ENCODE measurements at places on chromosomes 13 and 19.

DNA sequence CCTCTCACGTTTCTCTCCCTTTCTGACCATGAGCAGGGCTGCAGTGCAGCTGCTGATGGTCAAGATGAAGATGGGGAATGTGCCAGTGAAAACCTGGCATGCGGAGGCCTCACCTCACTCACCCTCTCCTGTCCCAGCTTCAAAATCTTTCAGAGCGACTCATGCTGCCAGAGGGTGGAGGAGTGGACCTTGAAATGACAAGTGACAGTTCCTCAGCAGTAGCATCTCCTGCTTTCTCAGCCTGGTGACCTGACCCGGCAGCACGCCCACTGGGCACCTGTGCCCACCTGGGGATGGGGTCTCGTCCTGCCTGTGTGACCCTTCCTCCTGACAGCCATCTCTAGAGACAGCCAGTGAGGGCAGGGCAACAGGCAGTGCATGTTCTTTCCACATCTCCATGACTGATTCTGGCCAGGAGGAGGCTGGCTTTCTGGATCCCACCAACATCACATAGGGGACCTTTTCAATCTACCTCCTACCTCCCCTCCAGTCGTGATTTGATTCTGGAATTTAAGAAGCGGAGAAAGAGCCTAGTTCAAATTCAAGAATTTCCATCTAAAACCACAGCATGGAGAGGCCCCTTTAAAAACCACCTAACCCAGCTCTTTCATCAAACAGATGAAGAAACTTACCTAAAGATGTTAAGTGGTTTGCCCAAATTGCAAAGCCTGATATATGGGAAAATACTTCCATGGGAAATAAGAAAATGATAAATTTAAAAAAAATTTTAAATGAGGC is 45.8 kb downstream of the RFX2 start:
- DNase-seq, result no peak

- no peak for DNase-seq
Measured at GRCh38 chr13:60540276-60540675, 143.3 kb downstream of the TDRD3 start.

- DNase-seq, result no peak
Measured at GRCh38 chr13:27962128-27962841, 6.8 kb downstream of the CDX2 start.

- no peak for DNase-seq
Measured at GRCh38 chr13:62629618-62630017, 1214.0 kb upstream of the PCDH20 start.

DNA sequence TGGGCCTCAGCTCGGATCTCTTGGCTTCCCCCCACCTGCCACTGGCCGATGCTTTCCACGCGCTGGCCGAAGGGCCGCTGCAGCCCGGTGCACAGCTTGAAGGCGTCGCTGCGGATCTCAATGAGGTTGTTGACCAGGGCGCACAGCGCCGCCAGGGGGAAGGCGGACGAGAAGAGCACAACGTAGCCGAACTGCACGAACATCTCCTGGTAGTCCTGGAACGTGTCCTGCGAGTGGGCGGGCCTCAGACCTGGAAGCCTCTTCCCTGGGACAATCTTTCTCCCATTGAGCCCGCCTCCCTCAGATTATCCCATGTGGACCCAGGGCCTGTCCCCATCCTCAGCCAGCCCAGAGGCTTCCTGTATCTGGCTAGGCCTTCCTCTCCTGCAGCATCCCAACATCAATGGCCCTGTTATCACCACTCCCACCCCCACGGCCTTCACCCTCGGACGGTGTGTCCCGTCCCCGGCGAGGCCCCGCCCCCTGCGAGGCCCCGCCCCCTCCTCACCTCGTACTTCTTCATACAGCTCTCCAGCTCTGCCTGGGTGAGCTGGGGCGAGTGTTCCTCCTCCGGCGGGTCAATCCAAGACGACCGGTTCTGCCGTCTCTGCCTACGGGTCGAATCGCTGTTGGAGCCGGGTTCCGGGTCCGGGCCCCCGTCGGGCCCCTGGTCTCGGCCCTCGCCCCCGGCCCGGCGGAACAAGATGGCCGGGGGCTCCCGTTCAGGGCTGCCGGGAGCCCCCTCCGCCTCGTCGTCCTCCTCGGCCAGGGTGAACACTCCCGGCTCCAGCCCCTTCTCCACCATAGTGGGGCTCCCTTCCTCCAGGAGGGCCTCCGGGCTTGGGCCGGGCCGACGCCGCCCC is 6.8 kb downstream of the ANO8 start:
- DNase-seq, result peak; percentile 77

GRCh38 chr13:29441306-29441705 is 154.2 kb downstream of the SLC7A1 start:
- no peak for DNase-seq

DNA sequence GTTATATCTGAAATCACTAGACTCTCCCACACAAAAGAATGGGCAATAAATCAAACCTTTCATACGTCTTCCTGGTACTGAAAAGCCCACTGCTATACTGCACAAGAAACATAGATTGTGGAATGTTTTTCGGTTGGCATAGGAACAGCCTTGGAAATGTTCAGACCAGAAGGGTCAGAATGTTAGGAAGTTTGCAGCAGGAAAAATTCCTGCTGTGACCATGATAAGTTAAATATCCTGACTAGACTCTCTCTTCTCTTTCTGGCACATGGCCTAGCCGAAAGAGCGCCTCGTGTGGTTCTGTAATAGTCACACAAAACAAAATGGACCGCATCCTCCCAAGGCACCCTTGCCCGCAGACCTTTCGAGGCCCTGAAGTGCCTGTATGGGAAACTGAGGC is 427.2 kb downstream of the COG6 start:
- DNase-seq, result no peak

- DNase-seq, result no peak
Measured at GRCh38 chr13:112456138-112457056, 80.2 kb downstream of the SPACA7 start.

- DNase-seq, result no peak
Measured at GRCh38 chr19:4508698-4509097, 9.6 kb downstream of the PLIN4 start.

DNA sequence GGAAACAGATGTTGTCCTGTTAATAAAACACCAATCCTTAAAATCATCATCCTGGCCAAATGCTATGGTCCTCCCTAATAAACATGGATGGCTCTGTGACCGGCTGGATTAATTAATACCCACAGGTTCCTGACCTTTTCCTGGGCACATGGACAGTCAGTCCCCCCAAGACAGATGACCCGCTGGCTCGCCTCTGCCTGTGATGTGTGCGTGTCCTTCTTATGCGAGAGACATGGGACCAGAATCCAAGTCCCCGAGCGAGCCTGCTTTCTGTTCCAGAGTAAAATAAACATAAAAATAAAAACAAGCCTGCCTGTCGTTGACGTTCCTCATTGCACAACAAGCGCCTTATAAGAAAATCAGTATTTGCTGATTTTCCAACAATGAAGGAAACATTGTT is 378.3 kb upstream of the TSHZ3 start:
- no peak for DNase-seq

DNA sequence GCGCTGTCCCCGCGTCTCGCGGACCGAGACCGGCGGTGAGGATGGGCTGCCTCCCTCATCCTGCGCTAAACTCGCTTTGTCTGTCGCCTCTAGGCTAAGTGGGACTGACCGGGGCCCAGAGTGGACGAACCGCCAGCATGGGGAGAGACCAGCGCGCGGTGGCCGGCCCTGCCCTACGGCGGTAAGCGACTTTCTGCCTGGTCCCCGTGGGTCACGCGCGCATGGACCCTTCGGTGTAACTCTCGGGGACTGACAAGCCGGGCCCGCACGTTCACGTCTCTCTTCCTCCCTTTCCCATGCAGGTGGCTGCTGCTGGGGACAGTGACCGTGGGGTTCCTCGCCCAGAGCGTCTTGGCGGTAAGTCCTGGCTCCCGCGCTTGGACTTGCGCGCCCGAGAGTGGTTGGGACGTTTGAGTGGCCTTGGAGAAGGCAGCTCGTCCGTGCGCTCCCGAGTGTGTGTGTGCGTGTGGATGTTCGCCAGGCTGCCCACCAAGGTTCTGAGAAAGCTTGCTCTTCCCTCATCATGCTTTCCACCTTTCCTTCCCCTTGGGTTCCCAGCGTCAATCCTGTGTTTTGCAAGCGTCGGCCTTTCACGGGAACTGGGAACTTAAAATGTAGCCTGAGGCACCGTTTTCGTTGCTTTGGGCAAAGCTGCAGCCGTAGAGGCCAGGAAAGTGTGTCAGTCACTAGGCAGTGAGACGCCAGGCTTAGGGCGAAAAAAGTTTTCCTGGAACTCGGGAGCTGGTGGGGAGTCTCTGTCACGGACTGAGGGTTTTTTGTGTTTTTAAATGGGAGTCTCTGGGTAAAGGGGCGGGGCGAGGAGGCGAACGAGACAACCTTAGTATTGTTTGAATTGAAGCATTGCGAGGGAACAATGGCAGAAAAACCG is 927 bp downstream of the COL4A2 start:
- no peak for DNase-seq

GRCh38 chr13:114148521-114148855 is 16.1 kb upstream of the RASA3 start:
- DNase-seq, result no peak

DNA sequence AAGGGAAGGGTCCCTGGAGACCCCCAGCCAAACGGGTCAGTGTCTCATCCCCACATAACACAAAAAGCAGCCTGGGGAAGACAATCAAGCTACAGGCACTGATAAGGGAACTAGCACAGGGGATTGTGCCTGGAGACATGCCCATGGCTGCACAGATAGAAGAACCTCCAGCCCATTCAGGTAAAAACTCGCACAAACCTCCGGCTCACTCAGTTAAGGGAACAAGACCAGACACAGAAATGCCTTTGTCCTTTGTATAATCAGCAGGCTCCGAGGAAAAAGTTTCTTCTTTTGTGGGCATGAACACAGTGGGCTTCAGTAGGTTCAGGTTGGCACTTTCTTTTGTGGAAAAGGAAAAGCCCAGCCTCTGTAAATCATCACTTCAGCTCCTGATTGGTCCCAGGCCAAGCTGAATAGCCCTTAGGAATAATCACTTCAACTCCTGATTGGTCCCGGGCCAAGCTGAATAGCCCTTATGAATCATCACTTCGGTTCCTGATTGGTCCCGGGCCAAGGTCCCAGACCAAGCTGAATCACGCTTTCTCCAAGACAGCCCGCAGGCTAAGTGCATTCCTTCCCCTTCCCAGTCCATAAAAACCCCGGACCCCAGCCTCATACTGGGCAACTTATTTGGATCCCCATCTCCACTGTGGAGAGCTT is 5.0 kb upstream of the ZNF230 start:
- DNase-seq, result no peak

GRCh38 chr13:108427355-108427754 is 157.8 kb downstream of the TNFSF13B start:
- no peak for DNase-seq

- DNase-seq, result no peak
Measured at GRCh38 chr19:18839465-18840287, 7.9 kb downstream of the UPF1 start.

DNA sequence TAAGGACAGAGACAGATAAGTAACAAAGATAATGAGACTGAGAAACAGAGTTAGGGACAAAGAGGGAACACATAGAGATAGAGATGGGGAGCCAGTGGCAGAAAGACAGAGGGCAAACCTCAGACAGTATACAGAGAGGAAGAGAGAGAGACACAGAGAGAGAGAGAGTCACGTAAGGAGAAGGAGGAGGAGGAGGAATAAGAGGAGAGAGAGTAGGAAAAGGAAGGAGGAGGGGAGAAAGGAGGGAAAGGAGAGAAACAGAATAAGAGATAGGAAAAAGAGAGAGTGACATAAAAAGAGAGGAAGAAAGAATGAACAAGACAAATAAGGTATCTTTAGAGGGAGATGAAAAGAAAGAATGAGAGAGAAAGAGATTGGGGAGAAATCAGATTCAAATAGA is 23.6 kb downstream of the CYP2B6 start:
- no peak for DNase-seq

DNA sequence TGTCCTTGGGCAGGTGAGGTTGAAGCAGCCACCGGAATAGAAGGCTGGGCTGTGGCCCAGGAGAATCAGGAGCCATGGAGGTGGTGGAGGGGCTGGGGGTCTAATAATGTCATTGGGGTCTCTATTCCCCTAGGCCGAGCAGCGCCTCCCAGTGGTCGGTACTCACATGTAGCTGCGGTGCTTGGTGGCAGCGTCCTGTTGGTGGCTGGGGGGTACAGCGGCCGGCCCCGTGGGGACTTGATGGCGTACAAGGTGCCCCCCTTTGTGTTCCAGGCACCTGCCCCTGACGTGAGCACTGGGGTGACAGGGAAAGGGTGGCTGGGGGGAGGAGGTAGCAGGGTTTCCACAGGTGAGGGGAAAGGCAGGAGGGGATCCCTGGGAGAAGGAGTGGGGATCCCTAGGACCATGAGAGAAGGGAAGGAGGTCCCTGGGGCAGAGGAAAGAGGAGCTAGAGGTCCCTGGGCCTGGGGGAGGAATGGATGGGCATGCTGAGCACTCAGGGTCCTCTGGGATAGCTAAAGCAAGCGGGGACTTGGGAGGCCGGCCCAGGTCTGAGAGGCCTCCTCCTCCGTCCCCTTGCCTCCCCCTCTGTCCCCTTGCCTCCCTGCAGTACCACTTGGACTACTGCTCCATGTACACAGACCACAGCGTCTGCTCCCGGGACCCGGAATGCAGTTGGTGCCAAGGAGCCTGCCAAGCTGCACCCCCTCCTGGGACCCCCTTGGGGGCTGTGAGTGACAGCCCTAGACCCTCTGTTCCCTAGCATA is 18.1 kb downstream of the MEGF8 start:
- no peak for DNase-seq

- DNase-seq, result no peak
Measured at GRCh38 chr13:97296740-97297139, 74.6 kb downstream of the MBNL2 start.

GRCh38 chr19:51119101-51119500 is 5.6 kb upstream of the SIGLEC9 start:
- DNase-seq, result no peak

GRCh38 chr19:13984875-13985741 is 21.0 kb downstream of the RFX1 start:
- no peak for DNase-seq

DNA sequence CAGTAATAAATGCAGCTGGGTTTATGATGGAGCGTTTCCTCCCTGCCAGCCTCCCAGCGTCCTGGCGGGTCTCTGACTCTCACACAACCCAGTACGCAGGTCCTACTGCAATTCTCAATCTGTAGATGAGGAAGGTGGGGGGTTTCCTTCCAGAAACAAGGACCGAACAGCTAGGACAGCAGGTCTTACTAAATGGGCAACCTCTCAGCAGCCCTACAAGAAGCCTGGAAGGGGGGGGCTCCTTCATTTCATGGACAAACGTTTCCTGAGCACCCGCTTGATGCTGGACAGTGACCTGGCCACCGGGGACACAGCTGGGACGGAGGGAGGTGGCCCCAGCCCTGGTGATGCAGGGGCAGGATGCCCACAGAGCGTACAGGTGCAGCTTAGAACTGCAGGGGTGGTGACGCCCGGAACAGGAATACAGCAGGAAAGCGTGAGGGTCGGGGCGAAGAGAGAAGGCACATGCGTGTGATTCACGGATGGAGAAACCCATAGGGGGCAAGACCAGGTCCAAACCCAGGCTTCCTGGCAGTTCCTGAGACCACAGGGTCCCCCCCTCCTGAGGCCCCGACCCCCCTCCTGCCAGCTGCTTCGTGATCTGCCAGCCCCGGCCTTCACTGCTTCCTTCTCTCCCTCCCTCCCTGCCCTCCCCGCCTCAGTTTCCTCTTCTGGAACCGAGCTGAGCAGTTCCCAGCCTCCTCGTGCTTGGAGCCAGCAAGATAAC is 732 bp upstream of the C2CD4C start:
- no peak for DNase-seq
